Endothelial cell of umbilical vein (primary cell): ENCODE measurements at places on chromosomes 1 and 21.

DNA sequence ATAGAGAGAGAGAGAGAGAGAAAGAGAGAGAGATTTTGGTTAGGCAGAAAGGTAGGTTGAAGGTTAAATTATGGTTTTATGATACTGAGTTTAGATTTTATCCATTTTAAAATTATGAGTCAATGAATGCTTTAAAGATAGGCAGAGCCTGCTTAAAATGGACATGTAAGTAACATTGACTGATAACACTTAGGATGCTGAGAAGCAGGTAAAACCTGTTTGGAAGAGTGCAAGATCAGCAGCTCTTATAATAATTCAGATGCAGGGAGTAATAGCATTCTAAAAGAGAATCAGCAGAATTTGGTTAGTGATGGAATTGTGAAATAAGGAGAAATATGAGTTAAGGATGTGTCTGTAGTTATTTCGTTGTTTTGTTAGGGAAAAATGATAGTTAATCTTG is 446.6 kb downstream of the PLA2G4A start:
- DNase-seq, result no peak

GRCh38 chr1:200040481-200041138 is 13.1 kb downstream of the NR5A2 start:
- peak; percentile 61 for DNase-seq

GRCh38 chr21:44337941-44338895 is 972 bp downstream of the CFAP410 start:
- DNase-seq, result peak; percentile 68

DNA sequence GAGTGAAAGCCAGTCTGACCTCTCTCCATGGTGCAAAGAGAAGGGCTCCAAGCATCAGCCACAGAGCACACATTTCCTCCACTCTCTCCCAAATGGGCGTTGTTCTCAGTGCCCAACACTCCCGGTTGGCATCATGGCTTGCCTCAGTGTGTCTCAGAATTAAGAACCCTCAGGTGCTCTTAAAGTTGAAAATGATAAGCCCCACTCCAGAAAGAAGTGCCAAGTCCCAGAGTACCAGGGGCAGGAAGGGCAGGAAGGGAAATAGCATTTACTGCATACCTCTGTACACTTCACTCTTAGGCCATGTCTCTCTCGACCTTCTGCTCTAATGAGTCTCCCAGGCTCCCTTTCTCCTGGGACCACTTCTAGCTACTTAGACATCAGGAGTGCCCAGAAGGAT is 15.2 kb upstream of the ARHGEF2 start:
- DNase-seq, result no peak

DNA sequence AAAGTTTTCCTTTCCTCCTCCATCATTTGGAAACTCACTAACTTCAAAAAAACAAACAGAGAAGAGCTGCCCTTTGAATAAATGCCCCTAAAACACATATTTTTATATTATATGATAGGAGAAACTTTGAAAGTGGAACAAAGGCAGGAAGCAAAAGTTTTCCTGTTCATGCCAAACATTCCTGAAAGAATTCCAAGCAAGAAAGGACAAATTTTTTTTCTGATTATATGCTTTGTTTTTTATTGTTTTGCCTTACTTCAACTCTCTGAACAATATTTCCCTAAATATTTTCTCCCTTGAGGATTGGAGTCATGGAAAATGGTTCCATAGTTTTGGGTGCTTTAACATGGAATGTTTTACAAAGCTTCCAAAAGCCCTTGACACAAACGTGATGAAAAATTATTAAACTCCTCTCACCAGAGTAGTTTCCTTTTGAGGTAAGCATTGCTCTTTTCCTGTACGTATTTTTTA is 638.5 kb upstream of the CAMK1G start:
- peak; percentile 84 for DNase-seq

GRCh38 chr1:194968916-194969315 is 1639.3 kb downstream of the KCNT2 start:
- DNase-seq, result no peak
